Left hindlimb (tissue), 1 donor: ENCODE measurements at places on chromosomes 1 and 21.
A peak's percentile ranks its signal among the peaks of the same experiment; 100 is the strongest.

DNA sequence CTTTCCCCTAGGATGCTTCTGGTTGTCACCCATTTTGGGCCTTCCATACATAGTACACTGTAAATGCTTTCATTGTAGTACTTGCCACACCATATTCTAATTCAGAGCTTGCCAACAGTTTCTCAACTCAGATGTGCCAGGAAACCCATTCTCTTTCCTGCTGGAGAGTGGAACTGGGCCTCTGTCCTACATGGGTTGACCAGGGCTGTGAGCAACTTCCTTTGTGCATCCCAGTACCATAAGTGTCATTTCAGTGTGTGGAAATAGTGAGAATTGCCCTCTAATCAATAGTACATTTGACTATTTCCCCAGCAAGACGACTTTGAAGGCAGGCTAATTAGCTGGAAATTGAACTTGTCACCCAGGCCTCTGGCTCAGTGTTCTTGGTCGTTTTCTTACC lies 74.8 kb downstream of the MTR start:
- no peak for DNase-seq

DNA sequence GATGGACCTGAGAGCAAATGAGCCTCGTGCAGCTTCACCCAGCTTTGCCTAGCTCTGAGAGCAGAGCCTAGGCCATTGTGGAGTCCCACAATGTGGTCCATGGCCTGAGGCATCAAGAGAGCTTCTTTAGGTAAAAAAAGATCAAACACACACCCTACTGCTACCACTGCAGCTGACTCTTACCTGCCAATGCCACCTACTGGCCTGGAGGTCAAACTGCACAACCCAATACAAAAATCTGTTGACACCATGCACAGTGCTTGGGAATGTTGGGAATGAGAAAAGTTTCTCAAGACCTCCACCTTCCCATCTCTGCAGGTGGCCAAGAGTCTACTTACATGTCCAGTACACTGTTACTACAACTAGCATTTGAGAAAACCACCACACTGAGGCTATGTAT lies 60.6 kb downstream of the UCHL5 start:
- no peak for DNase-seq

- no peak for DNase-seq
Measured at GRCh38 chr1:202516434-202516877, 168.0 kb downstream of the PPP1R12B start.

- no peak for DNase-seq
Measured at GRCh38 chr1:243286409-243287122, 30.7 kb downstream of the SDCCAG8 start.

DNA sequence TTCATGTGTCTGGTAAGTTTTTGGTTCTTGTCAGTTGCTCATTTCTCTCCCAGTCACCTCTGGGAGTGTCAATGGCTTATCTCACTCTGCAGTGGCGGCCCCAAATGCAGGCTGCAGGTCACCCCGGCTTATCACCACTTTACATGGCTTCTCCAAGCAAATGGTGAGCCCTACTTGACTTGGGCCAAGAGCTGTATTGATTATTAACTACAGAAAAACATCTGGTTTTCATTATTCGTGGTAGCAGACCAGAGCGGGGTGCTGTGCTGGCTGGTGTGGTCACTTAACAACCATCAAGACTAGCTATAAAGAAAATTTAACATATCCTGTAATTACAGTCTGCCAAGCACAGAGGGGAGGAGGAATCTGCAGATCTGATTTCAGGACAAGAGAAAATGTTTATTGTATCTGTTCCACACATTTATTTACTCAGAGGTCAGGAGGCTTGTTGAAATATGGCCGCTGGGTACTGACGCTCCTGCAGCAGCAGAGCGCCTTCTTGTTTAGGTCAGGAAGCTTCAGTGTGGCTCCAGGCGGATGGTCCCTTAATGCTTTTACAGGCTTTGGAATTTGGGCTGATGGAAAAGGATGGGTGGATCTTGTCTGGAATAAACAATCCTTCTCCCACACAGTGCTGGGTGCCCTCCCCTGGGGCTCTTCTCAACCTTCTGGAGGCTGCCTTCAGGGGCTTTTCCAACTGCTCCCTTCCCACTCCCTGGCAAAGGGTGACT lies 87.8 kb downstream of the HLX start:
- no peak for DNase-seq

DNA sequence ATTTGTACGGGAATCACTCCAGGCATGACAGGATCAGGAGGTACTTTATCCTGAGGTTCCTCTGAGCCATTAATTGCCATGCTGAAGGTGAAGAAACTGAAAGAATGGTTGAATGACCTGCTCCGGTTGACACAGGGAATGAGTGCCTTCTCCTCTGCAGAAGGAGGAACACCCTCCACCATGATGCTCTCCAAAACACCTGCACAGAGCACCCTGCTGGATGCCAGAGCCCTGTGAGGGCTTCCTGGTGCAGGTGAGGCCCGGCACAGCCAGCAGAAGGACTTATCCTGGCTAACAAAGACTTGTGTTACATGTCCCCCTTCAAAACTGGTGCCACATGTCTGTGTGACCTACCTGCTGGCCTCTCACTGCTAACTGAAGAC lies 14.3 kb upstream of the LBR start:
- no peak for DNase-seq

DNA sequence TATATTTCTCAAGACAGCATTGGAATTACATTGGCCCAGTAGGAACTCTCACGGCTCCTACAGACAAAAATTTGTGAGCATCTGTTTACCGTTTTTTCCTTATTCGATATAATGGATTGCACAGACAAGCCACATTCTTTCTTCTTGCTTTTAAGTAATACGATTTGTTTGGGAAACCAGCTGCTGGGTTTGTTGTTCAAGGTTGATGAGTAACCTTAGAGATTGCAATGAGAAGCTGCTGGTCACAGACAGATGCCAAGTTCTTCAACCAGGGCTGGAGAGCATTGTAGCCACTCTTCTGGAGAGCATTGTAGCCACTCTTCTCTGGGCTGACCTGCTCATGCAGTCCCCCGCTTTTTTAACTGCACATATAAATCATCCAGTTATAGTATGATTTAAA lies 1.4 kb upstream of the MIA3 start:
- DNase-seq = no peak

DNA sequence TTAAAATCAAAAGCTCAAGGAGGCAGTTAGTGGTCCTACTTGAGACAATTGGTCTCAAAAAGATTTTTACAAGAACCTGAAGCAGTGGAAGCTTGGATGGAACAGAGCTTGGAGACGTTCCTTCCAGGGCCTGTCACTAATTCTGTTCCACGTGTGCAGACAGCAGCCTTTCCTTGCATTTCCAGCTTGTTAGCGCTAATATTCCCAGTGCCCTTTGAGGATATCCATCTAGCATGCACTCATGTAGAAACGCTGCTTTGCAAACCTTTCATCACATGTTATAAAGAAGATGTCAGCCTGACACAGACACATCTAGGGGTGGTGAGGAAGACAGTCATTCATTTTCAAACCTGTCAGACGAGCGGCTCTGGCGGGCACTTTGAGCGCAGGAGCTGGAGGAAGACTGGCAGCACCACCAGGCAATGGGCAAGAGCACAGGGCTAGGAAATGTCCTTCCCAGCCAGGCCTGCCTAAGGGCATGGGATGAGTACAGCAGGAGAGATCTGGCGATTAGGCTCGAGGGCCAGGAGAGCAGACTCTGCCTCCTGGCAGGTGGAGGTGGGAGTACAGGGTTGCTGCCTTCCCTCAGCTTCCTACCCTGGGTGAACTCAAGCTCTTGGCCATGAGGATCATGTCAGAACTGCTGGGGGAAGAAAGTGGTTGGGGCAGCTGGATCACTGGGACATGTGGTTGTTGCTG lies 55.5 kb downstream of the CASQ2 start:
- DNase-seq = no peak

- no peak for DNase-seq
Measured at GRCh38 chr1:152347116-152347728, 12.6 kb downstream of the FLG2 start.

GRCh38 chr1:1013922-1014648 lies 788 bp downstream of the ISG15 start:
- peak; percentile 40 for DNase-seq

DNA sequence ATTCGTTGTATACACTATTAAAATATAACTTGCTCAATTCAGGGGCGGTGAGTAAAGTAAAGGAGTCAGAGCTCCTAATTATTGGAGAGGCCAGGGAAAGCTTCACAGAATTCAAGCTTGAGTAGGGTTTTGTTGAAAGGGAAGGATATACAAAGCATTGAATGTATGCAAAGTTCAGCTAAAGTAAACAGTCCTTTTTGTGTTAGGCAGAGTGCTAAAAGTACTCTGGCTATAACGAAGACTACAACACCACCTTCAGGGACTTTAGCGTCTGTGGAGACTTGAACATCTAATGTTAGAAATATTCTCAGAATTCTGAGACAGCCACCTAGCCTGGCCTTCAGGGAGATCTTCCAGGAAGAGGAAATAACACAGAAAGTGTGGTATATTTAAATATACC lies 1.1 kb downstream of the FALEC start:
- no peak for DNase-seq

DNA sequence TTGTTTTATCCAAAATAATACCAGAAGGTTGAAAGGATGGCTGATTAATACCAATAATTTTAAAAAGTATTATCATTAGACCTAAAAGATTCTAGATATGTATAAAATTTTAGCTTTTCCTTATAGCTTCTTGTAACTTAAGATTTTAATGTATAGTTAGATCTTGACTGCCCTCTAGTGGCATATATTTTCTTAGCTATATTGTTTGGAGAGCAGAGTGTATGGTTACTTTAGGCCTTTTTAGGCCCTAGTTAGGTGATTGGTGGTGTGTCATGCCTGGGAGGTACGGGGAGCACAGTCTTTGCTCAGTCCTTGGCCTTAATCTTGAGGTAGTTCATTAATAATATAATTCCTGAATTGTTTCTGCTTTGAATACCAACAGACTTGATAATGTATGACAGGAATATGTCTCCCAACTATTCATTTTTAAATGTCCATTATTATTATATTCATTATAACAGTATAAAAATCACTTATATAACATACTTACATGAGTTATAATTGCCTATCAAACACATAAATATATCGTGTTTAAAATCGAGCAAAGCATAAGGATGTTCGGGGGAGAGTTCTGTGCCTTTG lies 328.4 kb downstream of the ZP4 start:
- no peak for DNase-seq

GRCh38 chr1:73839922-73840321 lies 358.1 kb downstream of the LRRIQ3 start:
- no peak for DNase-seq

DNA sequence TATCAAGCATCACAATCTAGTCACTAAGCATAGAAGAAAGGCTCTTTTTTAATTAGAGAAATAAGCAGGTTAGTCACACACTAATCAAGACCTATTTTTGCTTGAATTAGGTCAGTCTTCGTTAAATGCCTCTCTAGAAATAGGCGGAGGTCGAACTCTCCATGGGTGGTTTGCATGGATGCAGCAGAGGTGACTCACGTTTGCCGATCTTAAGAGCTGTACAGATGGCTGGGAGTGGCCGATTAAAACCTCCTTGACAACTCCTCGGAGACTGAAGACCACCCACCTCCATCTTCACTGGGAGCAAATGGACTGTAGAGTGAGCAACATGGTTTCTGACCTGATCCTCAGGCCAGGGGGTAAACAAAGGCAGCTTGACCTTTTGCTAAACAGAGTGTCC lies 249.3 kb downstream of the ZNF648 start:
- no peak for DNase-seq

- DNase-seq = no peak
Measured at GRCh38 chr1:36889478-36890226, 144.7 kb downstream of the GRIK3 start.

GRCh38 chr1:11558871-11559590 lies 80.1 kb downstream of the DISP3 start:
- no peak for DNase-seq

GRCh38 chr21:38909109-38909508 lies 103.4 kb downstream of the ETS2 start:
- DNase-seq = no peak
